Stimulated activated CD4-positive, alpha-beta T cell treated with anti-CD3 and anti-CD28 coated beads, Interleukin-12 subunit alpha, Interleukin-12 subunit beta, amount 100 ng/mL, for 48 hours (primary cell): ENCODE measurements at places on chromosomes 16 and 17.

GRCh38 chr17:19573075-19573474 lies 39.4 kb downstream of the SLC47A1 start:
- no peak for DNase-seq

DNA sequence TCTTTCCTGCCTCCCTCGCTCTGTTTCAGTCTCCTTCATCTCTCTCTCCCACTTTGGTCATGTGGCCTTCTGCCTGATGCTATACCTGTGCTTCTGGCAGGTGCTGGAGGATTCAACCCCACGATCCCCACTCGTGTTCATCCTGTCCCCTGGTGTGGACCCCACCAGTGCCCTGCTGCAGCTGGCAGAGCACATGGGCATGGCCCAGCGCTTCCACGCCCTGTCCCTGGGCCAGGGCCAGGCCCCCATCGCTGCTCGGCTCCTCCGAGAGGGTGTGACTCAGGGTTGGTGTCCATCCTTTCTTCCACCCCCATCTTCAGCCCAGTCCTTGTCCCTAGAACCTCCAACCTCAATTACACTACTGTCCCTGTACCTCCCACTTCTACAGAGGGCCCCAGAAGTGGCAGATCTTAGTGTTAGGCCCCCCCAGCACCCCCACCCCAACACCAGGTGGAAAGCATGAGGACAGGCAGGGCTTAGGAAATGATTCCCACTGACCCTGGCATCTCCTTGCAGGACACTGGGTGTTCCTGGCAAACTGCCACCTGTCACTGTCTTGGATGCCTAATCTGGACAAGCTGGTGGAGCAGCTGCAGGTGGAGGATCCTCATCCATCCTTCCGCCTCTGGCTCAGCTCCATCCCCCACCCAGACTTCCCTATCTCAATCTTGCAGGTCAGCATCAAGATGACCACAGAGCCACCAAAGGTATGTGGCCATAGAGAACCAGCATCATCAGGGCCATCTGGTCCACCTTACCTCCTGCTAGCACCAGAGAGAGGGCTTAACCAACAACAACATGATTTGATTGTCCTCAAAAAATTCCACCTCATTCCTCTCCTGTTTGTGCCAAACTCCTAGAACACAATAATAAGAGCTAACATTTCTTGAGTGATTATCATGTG lies 9.7 kb upstream of the KDM6B start:
- no peak for DNase-seq

DNA sequence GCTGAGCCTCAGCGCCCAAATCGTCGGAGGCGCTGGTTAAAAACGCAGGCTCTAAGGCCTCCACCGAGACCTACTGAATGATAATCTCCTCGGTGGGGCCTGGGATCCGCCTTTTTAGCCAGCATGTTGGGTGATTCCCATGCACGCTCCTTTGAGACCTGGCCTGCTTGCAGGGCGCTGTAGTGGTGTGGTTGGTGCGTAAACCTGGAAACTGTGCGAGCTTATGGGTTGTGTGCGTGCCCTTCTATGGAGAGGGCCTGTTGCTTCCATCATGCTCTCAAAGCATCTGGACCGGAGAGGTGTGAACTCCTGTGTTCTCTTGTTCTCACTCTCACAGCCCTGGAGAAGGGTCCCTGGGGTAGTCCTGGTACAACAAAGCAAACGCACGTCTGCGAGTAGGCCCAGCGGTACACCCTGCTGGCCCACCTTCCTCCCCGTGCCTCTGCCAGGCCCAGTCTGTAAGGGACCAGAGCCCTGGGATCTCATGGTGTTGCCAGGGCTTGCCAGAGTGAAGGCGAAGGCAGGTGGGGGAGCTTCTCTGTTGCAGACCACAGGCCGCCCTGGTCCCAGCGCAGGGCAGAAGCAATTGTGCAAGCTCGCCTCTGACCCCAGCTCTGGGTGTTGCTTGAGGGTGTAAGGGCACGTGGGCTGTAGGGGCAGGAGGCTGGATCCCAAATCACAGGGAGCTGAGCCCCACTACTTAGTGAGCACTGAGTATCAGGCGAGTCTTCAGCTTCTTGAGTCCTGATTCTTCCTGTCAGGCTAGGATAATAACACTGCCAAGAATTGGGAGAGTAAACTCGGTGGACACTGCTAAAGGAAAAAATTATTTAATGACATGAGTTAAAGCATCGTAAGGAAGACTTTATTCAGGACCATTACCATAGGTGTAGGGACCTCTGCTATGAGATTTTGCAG lies 879 bp upstream of the LRRC75A start:
- no peak for DNase-seq

- no peak for DNase-seq
Observed at GRCh38 chr17:50191359-50192143, 9.9 kb downstream of the COL1A1 start.

DNA sequence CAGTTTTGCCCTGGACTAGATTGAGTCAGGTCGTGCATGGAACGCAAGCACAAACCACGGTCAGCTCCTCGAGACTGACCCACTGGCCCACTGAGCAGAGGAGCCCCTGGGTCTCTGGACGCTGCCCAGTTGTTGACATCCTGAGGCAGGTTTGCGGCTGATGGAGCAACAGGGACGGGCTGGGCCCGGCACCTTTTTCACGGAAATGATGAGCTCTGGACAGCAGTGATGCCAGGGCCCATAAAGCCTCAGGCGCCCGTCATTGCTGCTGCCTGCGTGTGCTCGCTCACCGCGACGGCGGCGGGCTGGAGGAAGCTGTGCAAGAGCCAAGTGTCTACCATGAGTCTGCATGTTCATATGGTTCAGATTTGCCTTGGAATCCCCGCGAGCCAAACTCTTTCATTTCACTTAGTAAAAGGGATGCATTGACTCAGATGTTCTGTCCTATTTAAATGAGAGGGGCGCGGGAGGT lies 30.8 kb upstream of the CRISPLD2 start:
- DNase-seq, result no peak

- no peak for DNase-seq
Observed at GRCh38 chr17:75010683-75011400, 1.6 kb upstream of the MRPL58 start.

DNA sequence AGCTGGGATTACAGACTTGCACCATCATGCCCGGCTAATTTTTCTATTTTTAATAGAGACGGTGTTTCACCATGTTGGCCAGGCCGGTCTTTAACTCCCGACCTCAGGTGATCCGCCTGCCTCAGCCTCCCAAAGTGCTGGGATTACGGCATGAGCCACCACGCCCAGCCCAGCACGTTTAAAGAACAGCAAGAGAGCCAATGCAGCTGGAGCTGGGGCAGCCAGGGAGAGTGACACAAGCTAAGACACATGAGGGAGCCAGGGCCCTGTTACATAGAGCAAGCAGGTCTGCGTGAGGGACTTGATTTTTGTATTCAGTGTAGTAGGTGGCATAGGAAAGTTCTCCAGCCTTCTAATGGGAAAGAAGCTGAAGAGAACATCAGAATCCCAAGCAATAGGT lies 21.7 kb upstream of the GOSR2 start:
- no peak for DNase-seq

DNA sequence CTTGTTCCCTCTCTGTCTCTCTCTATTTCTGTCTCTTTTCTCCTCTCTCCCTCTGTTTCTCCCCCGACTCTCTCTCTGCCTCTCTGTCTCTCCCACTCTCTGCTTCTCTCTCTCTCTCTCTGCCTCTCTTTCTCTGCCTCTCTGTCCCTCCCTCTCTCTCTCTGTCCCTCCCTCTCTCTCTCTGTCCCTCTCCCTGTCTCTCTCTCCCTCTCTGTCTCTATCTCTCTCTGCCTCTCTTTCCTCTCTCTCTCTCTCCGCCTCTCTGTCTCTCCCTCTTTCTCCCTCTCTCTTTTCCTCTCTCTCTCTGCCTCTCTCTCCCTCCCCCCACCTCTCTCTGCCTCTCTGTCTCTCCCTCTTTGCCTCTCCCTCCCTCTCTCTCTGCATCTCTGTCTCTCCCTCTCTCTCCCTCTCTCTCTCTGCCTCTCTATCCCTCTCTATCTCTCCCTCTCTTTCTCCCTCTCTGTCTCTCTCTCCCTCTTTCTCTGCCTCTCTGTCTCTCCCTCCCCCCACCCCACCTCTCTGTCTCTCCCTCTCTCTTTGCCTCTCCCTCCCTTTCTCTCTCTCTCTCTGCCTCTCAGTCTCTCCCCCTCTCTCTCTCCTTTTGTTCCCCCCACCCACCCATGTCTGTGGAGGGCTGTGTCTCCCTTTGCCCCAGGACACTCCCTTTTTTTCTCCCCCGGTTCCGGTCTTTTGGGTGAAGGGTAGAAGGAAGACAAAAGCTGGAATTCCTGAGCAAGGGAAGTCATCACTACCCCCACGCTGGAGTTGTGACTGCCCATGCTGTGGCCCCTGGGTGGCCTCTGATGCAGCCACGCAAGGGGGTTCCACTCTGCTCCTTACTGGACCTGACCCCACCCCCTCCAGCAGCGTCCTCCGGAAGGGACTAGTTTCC lies 27.1 kb upstream of the MGAT5B start:
- no peak for DNase-seq

DNA sequence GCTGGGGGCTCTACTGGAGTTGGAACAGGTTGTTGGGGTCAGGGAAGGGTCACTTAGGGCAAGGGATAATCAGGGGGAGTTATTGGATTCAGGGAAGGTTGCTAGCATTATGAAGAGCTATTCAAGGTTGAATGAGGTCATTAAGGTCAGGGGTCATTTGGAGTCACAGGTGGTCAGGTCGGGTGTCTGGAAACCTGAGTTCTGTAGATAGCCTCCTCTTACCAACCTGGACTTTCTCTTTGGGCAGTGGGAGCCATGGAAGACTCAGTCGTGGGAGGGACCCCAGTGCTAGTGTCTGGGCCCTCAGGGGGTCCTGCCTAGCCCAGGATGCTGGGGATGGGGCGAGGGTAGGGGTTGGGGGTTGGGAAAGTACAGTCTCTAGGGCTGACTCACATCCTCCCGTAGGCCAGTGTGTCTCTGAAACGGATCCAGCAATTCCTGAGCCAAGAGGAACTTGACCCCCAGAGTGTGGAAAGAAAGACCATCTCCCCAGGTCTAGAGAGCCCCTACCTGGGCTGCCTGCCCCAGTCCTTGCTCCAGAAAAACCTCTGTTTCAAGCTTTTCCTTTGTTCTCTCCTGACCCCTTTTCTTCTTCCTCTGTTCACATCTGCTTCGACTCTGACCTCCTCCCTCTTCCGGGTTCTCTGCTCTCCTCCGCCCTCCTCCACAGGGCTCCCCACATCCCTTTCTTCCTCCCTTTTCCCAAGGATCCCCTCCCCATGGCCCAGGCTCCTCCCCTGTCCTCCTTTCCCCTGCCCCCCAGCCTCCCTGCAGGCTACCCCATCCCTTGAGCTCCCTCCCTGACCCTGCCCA lies 33.5 kb downstream of the ABCC3 start:
- no peak for DNase-seq

DNA sequence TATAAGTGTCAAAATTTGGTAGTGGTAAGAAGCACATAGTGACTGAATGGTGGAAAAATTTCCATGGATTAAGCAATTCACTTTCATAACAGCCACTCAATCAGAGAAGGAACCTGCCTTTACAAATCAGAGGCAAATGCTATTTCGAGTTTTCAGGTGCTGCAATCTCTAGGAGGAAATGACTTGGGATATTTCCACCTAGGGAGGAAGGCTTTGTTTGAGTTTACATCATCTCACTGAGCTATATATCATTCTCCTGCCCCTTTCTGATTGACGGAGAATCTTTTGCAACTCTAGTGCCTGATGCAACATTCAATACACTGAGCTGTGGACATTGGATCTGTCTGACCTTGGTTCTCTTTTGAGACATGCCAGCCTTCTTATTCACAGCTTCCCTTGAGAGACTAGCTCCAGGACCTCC lies 26.3 kb downstream of the MARCHF10 start:
- DNase-seq, result no peak

- no peak for DNase-seq
Observed at GRCh38 chr17:72735592-72735991, 356.9 kb downstream of the SLC39A11 start.

GRCh38 chr17:71919186-71919585 lies 201.6 kb upstream of the SOX9 start:
- no peak for DNase-seq

DNA sequence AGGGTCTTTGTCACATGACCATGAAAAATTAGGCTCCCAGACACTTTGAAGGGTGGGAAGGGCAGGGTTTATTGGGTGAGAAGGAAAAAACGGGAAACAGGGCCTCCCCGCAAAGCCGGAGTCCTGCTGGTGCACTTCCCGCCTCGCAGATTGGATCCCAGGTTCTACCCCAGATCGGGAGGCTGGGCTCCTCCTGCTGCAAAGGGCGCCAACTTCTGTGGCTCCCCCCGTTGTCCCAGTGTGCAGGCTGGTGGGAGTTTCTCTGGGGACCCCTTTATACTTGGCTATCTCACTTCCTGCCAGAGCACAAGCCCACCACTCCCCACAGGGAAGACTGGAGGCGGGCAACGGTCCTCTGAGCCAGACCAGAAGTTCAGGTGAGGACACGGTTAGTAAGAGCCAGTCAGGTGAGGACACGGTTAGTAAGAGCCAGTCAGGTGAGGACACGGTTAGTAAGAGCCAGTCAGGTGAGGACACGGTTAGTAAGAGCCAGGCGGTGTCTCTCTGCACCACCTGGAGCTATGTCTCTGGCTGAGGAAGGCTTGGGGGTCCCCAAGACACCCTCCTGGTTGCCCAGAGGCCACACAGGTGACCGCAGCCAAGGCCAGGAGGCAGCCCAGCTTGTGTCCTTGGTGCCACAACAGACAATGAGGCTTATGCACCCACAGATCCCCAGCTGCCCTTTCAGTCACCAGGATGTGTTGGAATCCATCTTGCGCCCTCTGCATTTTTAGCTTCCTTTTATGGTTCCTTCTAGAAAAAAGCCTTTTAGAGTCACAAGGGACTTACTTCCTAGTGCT lies 48.1 kb upstream of the CHMP6 start:
- no peak for DNase-seq

DNA sequence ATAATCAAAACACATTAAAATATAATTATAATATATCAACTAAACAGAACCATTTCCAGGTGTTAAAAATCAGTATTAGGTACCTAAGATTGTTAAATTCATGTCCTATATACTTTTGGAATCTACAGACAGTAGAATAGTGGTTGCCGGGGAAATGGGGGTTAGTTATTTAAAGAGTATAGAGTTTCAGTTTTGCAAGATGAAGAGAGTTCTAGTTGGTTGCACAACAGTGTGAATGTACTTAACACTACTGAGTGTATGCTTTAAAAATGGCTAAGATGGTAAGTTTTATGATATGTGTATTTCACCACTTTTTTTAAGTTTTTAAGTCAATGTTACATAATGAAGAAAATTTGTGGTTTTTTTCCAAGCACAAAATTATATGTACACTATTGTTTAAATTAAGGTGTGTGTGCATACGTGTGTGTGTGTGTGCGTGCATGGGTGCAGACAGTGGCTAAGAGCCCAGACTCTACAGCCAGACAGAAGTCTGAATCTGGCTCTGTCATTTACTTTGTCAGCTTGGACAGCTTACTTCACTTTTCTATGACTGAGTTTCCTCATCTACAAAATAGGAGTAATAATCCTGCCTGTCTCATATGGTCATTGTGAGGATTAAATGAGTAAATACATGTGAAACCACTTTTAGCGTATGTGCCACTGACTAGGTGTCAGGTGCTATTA lies 25.3 kb upstream of the PHAF1 start:
- DNase-seq, result no peak
